ENCODE measurements at places on chromosomes 7 and 10.

DNA sequence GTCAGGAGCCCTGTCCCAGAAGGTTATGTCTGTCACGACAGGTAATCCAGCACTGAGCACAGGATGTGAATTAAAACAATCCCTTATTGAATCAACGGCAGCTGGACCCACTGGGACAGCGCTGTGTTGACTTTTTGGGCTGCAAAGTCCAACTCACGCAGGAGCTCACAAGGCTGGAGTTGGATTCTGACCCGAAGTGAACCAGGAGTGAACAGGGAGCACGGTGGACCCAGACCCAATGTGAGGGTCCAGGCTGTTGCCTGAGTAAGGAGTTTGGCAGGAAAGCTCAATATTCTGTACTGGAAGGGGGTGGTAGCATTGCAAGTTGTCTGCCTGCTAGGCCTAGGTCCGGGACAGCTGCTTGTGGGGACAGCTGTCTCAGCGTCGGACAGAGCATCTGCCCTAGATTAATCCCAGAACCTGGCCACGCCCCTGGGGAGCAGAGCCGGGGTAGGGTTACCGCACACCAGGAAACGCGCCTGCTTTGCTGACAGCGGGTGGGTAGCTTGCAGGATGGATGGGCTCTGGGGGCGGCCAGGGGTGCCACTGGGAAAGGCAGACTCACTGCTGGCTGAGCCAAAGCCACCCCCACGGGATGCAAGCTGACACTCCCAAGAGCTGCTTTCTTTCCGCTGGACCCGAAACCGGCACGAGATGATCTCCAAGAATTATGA lies 24.0 kb downstream of the COL26A1 start:
- DNase-seq, result no peak

- DNase-seq, result no peak
Observed at GRCh38 chr7:16603633-16604032, 41.9 kb downstream of the ANKMY2 start.

GRCh38 chr7:151630851-151631569 lies 111.3 kb upstream of the RHEB start:
- DNase-seq, result peak; percentile 20

DNA sequence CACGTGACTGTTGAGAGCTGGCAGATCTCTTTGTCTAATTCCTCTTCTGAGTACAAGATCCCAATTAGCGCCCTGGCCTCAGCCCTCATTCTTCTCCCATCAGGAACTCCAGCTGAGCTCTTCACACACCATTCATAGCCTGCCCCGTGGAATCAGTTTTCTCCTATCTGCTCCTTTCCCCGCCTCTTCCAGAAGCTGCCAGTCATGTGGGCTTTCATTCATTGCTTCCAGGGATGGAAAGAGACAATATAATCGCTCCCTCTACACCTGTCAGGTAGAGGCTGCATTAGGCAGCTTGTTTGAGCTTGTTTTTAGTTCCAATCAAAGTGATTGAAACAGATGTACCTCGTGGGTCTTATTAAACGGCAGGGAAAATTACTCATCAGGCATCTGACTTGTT lies 515.8 kb downstream of the TYW1 start:
- no peak for DNase-seq

- DNase-seq, result no peak
Observed at GRCh38 chr10:104557966-104558365, 83.1 kb upstream of the SORCS3 start.

- DNase-seq, result no peak
Observed at GRCh38 chr10:23530079-23530478, 91.2 kb downstream of the OTUD1 start.

GRCh38 chr10:43749940-43750552 lies 101.4 kb upstream of the ZNF32 start:
- DNase-seq, result no peak

DNA sequence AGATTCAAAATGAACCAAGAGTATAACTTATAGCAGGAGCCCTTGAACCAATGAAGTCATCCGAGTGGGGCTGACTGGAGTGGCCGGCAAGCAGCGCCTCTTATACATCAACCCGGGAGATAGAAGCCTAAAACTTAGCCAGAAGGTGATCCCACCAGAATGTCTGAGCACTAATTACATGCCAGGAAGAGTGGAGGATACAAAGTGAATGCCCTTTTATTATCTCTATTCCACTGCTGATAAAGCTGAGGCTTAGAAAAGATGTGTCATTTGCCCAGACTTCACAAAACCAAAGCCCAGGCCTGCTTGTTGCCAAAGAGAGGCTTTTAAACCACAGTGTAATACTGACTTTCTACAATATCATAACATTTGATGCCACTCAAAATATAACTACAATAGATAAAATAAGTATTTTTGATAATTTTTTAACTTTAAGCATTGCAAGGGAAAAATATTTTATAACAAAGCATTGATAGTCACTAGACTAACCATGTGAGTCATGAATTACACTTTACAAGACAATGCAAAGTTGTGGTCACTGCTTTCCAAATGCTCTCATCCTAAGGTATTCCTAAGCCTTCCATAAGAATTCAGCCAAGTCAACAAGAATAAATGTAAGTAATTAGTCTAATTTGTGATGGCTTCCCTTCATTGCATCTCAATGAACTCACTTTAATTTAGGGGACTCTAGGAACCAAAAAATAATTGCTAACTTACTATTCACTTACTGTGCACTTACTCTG lies 58.6 kb upstream of the ARID5B start:
- peak; percentile 57 for DNase-seq

GRCh38 chr10:100888957-100889356 lies 23.8 kb upstream of the SLF2 start:
- no peak for DNase-seq
